SJSA1 (cell line): ENCODE measurements at places on chromosomes 16 and 17. TPM values are rescaled to one million over a fixed set of nuclear protein-coding genes. Genes with fewer than 3 reads are reported as not detected.

- no peaks in the 10 kb centered on the region for H3K36me3 ChIP-seq
- no peaks in the 10 kb centered on the region for H3K27me3 ChIP-seq
- peak; percentile 44 for DNase-seq
- H3K27ac ChIP-seq, result no peak overlapping the region; the same call in 1 of the 2 replicates
These were observed 1151.9 kb upstream of the GOT2 start for GRCh38 chr16:59886021-59886420.

DNA sequence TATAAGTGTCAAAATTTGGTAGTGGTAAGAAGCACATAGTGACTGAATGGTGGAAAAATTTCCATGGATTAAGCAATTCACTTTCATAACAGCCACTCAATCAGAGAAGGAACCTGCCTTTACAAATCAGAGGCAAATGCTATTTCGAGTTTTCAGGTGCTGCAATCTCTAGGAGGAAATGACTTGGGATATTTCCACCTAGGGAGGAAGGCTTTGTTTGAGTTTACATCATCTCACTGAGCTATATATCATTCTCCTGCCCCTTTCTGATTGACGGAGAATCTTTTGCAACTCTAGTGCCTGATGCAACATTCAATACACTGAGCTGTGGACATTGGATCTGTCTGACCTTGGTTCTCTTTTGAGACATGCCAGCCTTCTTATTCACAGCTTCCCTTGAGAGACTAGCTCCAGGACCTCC, 26.3 kb downstream of the MARCHF10 start:
- no peak overlapping the region for H3K4me3 ChIP-seq
- no peaks in the 10 kb centered on the region for H3K36me3 ChIP-seq
- no peak overlapping the region for H3K27ac ChIP-seq
- no peak for DNase-seq

GRCh38 chr17:68379692-68380677, 77.3 kb downstream of the WIPI1 start:
- no peaks in the 10 kb centered on the region for H3K27me3 ChIP-seq
- H3K4me1 ChIP-seq, result peaks cover 45% of the 10 kb centered on the region
- H3K36me3 ChIP-seq, result no peaks in the 10 kb centered on the region
- no peak for DNase-seq
- H3K4me3 ChIP-seq, result no peak overlapping the region
- no peak overlapping the region for H3K27ac ChIP-seq

The VPS9D1 gene
- 4.5 and 8.1 TPM in 2 replicates for total RNA-seq

The CNEP1R1 gene
- total RNA-seq, result 29.7 and 40.3 TPM in 2 replicates
